ENCODE measurements at places on chromosomes 1 and 21.

DNA sequence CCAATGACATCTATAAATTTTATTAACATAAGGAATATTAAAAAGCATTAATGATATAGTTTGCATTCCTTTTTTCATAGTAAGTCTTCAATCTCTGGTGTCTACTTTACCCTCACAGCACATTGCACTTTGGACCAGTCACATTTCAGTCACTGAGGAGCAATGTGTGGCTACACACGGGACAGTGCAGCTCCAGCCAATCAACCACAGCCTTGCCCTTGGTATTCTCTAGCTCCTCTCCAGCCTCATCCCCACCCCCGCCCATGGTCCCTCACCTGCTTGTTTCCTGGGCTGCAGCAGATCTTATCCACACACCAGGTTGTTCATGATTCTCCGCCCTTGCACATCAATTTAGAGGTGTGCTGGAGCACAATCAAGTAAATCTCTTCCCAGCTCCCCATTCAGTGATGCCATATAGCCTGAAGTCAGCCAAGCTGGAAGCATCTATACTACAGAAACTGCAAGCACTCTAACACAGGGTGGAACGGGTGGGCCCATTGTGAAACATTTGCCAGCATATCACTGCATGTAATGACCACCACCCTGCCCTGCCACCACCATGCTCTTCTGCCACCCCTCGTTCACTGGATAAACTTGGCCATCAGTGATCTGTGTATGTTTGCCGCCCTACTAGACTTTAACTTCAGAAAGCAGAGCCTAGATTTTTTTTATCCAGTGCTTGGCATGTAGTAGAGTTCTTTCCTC lies 93.0 kb upstream of the SLC44A3 start:
- DNase-seq, result no peak

DNA sequence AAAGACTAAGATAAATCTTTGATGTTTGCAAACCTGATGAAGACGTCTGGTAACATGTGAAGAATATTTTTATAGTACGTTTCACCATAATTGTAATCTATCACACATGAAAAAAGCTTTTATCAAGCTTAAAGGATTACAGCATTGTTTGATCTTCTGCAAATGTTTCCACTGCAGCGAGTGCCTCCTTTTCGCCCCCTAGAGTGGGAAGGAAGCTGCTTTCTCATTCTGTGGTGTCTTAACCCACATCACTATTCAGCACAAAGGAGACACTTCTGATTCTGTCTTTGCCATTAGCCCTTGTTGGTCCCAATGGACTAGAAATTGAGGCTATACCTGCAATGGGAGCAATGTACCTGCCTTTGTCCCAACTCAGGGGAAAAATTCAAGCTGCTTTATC lies 46.0 kb upstream of the IL12RB2 start:
- DNase-seq, result no peak

DNA sequence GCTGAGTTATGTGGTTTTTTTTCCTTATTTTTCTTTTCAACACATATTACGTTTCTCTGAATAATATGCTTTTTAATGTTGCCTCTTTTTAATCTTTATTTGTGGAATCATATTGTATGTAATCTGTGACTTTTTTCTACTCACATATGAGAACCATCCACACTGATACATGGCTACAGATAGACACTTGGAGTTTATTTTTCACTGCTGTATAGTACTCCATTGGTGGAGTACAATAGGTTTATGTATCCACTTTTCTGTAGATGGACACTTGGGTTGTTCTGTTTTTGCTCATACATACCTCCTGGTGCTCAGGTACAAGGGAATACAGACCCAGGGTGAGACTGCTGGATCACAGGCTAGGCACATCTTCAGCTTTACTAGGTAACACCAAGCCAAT lies 71.5 kb upstream of the ERG start:
- DNase-seq, result no peak

- DNase-seq, result no peak
Measured at GRCh38 chr1:21901473-21901847, 35.6 kb downstream of the HSPG2 start.

- DNase-seq, result peak; percentile 69
Measured at GRCh38 chr21:25385911-25386474, 221.3 kb downstream of the MRPL39 start.

DNA sequence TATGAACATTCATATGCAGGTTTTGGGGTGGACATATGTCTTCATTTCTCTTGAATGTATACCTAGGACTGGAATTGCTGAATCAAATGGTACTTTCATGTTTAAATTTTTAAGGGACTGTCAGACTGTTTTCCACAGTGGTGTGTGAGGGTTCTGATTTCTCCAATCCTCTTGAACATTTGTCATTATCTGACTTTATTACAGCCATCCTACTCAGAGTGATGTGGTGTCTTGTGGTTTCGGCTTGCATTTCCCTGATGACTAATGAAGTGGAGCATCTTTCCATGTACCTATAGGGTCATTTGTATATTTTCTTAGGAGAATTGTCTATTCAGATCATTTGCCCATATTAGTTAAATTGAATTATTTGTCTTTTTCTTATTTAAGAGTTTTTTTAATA lies 35.4 kb upstream of the ZNF281 start:
- DNase-seq, result peak; percentile 79

GRCh38 chr21:44800103-44800502 lies 1.5 kb downstream of the UBE2G2 start:
- DNase-seq, result peak; percentile 18

GRCh38 chr21:46189213-46189958 lies 5.1 kb upstream of the SPATC1L start:
- DNase-seq, result peak; percentile 28

DNA sequence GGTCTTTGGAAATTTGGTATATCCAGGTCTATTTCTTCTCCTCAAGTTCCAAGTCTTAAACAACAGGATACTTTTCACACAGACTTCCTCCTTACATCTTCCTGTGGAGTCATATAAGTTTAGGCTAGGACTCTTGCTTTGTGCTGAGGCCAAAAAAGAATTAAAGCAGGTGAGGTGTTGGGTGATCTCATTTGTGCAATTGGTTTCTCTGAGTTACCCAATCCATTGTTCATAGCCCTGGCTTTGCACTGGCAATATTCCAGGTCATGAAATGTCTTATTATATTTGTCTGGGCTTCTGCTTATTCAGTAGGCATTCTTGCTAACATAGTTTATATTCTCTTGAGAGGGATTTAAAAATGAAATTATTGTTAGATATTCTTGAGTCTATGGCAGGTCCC lies 14.1 kb upstream of the KIAA0040 start:
- no peak for DNase-seq

DNA sequence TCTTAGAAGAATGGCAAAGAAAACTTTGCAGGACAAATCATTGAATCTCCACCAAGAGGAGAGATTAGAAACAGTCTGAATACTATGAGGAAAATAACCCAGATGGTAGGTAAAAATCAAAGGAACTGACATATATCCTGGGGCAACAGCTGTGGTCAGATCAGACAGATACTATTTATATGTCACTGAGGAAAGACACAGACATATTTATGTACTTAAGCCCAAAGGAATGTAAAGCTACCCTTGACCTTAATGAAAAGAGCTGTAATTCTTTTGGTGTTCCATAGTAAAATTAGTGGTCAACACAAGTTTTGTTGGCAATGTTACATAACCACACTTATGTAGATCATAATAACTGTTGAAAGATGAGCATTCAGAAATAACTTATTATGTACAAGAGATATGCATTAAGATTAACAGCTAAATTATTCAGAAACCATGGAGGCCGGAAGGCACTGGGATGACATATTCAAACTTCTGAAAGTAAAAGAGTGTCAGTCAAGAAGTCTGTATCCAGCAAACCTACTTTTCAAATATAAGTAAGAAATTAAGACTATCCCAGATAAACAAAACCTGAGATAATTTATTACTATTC lies 166.1 kb upstream of the SAMSN1 start:
- DNase-seq, result no peak

DNA sequence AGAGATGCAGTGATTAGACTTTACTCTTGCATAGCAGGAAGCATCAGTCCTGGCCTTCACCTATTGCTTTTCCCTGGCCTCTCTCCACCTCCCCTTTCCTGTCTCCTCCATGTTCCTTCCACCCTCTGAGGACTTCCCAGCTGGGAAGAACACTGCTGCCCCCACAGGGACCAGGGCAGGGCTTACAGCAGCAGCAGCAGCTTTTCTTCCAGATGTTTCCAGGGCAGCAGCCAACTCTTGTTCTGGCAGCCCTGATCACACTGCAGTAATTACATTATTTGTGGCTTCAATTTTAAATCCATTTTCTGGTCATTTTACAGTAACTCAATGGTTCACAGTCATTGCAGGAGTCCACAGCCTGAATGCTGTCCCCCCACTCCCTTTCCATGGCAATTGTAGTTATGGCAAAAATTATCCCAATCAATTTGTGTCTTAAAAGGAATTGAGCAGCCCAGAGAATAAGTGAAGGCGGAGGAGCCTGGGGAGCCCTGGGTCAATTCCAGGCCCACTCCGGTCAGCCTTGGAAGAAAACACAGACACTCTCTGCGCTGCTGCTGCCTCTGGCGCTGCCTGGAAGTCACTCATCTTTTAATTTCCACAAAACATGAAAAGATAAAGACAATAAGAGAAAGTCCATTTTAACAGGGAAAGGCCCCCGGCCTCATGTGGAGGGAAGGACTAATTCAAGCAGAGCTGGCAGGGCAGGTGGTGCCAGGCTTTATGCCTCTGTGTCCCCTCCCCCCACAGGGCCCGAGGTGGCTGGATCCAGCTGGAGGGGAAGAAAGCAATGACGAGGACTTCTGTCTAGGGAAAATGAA lies 148.6 kb downstream of the GRIK3 start:
- no peak for DNase-seq

- DNase-seq, result peak; percentile 68
Measured at GRCh38 chr1:91864017-91864700, 21.8 kb downstream of the TGFBR3 start.

DNA sequence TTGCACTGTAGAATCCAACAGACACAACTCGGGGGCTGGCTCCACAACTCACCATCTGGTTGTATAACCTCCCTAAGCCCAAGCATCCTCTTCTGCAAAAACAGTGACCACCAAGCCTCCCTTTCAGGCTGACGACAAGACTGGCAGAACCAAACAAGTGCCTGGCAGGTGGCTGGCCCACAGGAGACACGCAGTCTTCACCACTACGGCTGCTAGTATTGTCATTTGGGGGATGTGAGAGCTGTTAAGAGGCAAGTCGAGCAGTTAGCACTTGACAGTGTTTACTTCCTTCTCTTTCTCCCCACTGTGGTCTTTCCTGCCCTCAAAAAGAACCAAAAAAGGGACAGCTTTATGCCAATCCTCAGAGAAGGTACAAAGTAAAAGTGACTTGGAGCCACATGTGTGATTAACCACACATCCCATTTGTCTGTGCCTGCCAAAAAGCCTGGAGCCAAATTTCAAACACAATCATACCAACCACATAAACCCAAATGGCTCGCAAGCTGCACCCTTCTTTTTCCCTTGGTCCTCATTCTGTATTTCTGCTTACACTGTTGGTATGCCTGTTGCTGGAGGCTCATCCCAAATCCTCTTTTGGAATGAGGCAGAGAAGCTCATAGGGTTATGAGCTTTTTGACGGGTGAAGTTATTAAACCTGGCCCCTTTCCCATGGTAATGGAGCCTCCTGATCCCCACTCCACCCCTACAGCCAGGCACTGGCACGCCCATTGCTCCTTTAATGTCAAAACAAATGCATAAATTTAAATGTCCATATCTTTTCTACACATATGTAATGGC lies 94.1 kb downstream of the TGFBR3 start:
- DNase-seq, result no peak

DNA sequence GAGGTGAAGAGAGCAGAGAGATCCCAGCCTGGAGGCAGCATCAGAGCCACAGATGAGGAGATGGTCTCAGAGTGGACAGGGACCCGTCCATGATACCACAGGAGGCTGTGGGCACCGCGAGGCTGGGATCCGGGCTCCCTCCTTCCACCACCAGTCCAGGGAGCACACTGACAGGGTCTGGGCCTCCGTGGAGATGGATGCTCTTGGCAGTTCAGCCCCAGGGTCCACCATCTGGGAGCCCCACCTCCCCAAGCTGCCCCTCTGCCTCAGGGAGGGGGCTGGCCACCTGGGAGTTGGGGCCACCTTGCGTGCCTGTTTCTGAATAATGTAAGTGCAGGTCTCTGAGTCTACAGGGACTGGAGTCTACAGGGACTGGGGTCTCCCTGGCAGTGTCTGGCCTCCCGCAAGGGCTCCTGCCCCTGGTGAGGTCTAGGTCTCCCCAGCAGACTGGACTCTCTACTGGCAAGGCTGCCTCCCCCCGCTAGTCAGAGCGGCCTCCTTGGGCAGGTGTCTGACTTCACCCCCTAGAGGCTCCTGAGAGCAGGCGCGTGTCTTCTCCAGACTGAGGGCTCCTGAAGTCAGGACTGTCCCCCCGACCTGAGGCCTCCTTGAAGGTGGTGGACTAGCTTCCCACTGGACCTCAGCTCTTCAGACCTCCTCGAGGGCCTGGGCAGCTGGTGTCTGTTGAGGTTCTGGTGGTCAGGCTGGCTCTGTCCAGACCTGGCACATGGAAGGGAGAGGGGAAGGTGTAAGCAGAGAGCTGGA lies 218.5 kb downstream of the PTPRU start:
- no peak for DNase-seq

- no peak for DNase-seq
Measured at GRCh38 chr1:227033880-227034279, 93.8 kb downstream of the COQ8A start.

DNA sequence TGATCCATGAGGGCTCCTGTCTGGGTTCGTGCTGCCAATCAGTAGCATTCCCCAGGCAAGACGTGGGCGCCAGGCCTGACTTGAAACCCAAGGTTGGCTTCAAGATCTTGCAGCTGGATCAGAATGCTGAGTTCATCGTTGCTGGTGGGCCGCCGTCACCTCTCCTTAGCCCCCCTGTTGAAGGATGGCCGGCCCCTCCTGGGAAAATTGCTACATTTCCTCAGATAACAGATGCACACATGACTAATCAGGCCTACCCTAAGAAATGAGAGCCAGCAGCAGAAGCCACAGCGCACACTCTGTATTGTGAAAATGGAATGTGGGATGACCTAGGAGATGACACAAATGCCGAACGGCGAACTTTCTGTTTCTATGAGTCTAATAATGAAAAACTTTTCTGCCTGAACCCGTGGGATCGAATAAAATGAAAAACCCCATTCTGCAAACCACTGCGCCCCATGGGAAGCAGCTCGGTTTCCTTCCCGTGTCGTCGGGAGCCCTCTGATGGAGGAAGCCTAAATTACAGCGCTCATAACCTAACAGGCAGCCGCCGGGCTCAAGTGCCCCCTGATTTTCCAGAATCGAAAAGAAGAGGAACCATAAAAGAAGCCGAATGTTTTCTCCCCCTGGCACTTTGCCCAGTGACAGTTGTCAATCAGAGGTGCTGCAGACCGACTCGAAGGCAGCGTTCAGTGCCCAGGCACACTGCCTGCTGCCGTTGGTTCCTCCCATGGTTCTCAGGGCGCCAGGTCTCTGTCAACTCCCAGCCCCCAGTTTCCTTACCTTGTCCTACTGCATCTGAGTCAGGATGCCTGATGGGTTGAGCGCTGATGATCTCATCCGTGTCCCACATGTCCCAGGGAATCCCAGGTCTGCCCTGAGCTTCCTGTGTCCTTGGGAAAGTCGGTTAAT lies 38.2 kb upstream of the H6PD start:
- DNase-seq, result peak; percentile 85

- DNase-seq, result no peak
Measured at GRCh38 chr1:222950892-222951291, 136.1 kb downstream of the DISP1 start.

All from HCEC 1CT (cell line).